Tibial artery (tissue), 4 donors: ENCODE measurements at places on chromosomes 7 and 10.

GRCh38 chr10:12459762-12460161 is 110.4 kb downstream of the CAMK1D start:
- no peak for DNase-seq

DNA sequence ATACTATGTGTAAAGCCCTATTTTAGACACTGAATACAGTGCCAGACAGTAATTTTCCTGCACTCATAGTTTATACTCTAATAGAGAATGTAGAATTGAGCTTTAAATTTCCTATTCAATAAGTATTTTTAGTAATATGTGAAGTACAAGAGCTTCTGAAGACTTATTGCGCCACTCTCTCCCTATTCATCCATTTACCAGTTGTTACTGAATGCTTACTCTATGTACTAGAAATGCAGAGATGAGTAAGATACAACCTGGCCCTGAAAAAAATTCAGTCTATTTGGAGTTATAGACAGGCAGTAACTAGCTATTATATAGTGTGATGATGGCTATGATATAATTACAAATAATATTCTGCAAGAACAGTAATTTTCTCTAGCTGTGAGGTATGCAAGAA is 98.8 kb downstream of the ADK start:
- DNase-seq, result no peak

DNA sequence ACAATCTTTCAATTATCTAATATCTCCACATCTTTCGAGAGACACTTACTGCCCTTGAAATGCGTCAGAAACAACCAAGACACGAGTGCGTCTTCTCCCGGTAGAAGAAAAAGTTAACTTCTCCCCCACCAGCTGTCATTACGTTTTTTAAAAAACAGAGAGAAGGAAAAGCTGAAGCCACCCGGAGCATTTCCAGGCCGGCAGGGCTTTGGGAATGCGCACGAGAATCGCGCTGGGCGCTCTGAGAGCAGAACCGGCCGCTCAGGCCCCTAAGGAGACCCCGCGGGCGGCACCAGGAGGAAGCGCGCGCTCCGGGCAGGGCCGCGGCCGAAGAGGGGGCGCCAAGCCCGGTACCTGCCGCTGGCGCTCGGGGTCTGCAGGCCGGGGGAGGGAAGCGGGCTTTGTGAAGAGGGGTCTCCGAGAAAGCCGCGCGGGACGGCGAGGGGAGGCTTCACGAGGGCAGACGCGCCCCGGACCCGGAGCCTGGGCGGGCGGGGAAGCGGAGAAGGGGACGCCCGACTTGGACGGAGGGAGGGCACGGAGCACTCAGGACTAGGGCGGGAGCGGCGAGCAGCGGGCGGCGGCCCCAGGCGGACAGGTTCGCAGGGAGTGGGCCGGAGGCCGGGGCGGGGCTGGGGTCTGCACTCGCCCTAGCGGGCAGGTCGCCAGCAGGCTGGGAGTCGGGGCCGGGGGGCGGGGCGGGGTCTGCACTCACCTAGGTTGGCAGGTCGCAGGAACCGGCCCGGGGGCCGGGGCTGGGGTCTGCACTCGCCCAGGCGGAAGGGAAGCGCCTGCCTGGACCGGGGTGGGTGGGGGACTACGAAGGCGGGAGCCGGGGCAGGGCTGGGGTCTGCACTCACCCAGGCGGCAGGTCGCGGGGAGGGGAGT is 932 bp downstream of the ESYT2 start:
- DNase-seq, result peak; percentile 48

GRCh38 chr10:105585753-105586152 is 944.7 kb downstream of the SORCS3 start:
- DNase-seq, result no peak

- peak; percentile 46 for DNase-seq
These were observed 50.2 kb downstream of the MTURN start for GRCh38 chr7:30184791-30185487.

DNA sequence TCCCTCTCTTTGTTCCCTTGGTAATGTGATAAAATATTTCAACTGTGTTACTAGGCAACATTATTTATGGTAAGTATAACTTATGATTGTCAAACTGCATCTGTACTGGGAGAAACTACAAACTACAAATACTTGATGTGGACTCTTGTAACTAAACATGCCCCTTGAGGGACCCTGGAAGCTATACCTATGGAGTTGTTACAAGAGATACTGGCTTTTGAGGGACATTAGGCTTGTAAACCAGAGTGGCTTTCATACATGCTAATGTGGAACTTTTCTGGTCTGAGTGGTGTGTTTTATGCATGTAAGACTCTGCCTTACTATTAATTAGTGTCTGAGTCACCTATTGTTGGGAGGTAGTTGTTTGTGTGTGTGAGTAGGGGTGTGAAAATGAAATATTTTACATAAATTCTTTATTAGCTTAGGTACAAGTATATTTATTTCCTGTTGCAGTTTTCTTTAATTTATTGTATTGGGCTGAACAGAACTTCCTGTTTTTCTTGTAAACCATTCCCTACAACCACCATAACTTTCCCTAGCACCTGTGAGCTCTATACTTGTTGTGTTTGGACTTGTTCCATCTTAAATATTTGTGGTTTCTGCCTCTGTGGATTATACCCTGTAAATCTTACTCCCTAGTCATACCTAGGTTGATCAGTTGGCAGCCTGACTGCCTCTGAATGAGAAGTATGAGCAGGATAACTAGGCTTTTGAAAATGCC is 49.8 kb downstream of the STK31 start:
- no peak for DNase-seq

DNA sequence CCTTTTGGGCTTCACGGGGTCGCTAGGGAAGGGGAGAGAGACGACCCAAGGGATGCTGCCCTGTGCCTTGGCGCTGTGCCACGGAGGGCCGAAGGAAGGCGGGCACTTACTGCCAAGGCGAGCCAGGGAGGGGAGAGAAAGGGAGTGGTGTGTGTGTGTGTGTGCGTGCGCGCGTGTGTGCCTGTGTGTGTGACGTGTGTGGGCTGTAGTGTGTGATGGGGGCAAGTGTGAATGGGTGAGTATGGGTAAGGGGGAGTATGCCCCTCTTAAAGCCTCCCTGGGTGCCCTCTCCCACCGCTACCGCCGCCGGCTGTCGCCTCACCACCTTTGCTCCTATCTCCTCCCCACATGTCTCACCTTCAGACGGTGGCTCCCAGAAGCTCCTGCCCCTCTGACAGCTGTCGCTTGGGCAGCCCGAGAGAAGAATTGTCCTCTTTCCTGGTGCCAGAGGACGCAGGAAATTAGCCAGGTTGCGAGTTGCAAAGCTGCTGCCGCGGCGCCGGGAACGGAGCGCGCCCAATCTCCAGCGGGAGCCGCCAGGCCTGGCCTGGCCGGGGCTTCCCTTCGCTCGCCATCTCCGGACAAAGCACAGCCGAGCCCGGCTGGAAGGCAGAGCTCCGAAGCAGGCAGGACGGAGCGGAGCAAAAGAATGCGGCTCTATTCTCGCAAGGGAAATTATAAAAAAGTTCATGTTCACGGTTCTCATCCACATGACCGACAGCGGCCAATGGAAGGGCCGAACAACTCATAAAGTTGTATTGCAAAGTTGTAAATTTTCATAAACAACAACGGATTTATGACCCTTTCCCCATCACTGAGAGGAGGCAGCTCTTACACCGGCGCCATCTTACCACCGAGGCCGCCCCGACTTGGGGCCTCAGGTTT is at the start of gene HOXA3:
HOXA3 (minus strand) TSS at position 653 of the 885 bp plus-strand sequence. CDS start 41,943 bp downstream, outside the sequence.
- peak; percentile 90 for DNase-seq

- no peak for DNase-seq
These were observed 32.4 kb downstream of the CRHR2 start for GRCh38 chr7:30649717-30650420.

DNA sequence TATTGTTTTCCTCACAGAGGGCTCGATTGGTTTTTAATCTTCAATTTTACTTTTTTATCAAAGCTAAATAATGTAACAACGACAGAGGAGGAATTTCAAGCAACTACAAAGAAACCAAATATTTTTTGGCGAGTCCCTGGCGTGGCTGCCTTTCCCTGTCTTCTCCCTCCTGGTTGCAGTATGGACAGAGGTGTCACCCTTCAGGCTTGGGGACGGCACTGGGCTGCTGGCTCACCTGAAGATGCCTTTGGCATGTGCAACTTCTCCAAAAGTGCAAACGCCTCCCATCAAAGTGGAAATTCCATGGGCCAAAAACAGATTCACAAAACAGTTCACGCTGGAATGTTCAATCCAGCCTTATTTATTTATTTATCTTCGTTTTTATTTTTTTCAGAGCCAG is 51.9 kb downstream of the DOCK1 start:
- DNase-seq, result no peak

DNA sequence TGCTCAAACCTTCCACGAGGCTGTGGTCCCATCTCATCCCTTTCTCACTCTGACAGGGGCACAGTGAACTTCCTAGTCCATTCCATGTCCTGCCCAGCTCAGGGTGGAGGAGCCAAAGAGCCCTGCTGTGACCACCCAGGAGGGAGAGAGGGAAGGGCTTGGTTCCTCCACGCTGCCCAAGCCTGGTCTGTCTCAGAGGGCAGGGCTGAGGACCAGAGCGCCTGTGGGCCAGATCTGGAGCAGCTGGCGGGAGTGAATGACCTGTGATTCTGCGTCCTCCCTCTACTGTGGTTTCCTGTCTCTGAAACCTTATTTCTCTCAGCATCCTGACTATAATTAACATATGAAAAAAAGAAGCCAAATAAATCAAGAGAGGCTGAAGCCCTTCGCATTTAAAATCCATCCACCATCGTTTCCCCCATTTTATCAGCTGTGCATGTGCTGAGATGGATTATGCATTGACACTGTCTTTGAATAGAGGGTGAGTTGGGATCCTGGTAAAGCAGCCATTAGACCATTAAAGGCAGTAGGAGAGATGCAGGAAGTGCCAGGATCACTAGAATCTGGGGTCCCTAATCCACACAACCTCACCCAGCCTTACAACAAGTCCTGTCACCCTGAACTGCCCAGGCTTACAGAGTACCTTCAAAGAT is 165.6 kb downstream of the DPP6 start:
- DNase-seq, result no peak

DNA sequence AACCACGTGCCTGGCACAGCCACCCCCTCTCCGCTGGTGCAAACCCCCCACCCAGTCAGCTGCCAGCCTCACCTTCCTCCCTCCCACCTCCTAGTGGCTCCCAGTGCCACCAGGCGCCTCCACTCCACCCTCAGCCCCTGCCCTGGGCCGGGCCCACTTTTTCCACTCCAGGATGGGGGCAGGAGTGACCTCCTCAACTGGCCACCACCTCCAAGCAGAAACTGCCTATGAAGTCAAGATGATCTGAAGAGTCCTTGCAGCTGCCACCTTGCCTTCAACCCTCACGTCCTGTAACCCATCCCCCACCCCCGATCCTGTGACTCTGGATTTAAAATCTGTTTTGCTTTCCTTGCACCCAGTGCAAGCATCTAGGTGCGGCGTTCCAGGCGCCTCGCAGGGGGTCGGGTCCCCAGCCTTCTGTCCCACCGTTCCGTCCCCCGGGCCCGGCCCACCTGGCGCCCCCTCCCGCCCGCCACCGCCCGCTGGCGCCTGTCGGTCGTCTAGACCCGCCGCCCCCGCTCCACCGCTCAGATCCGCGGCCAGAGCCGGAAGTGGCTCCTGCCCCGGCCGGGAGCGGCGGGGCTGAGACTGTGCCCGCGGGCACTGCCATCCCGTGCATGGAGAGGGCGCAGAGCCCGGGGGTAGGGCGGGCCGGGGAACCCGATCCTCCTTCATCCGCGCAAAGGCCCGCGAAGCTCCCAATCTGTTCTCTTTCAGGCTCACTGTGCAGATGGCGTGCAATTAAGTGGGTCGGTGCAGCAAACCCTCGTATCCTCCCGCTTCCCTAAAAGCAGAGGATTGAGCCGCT is 51.2 kb upstream of the GTF2I start:
- DNase-seq, result peak; percentile 80

- no peak for DNase-seq
These were observed 1247.8 kb downstream of the GATA3 start for GRCh38 chr10:9302140-9302746.
